M059J (cell line): ENCODE measurements at places on chromosomes 13 and 19. TPM values are rescaled to one million over a fixed set of nuclear protein-coding genes. Genes with fewer than 3 reads are reported as not detected.
A peak's percentile ranks its signal among the peaks of the same experiment; 100 is the strongest.

DNA sequence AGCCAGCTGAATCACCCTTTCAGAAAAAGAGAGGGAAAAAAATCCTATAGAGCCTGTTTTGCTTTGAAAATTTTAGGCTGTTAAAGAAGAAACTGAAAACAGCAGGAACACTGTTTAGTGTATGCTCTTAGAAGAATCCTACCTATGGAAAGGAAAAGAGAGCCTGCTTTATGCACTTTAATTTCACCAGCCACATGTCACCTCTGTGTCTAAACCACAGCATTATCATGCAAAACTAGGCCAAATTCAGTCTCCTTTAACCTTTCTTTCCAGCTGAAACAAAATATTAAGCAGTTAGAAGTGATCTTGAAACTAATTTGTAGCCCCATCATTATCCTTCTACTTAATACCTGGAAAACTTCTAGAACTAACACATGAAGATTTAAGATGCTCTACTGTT, 97.2 kb upstream of the MAB21L1 start:
- no peak for DNase-seq

GRCh38 chr13:28620011-28620830, 38.7 kb upstream of the POMP start:
- DNase-seq = no peak

DNA sequence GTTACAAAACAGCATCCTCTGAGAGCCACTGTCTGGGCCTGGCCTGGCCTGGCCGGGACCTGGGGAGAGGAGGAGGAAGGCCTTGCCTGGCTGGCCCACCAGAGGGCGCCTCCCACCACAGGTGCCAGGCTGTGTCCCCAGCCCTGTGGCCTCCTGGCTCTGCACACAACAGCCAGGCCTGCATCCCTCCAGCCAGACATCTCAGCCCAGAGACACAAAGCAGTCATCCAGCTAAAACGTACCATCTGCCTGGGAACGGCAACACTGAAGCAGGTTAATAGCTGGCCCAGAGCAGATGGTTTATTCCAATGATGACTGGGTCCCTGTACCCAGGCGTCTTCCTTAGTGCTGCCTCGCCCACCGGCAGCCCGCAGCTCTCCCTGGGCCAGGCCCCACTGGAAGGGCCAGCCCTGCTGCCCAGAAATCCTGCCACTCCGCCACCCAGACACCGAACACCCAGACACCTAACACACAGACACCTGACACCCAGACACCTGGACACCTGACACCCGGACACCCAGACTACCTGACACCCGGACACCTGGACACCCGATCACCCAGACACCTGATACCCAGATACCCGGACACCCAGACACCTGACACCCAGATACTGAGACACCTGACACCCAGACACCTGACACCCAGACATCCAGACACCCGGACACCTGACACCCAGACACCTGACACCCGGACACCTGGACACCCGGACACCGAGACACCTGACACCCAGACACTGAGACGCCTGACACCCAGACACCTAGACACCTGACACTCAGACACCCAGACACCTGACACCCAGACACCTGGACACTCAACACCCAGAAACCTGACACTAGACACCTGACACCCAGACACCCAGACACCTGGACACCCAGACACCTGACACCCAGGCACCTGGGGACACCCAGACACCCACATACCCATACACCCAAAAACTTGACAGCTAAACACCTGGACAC, 20.1 kb downstream of the C19orf12 start:
- DNase-seq = peak; percentile 58

- no peak for DNase-seq
Observed at GRCh38 chr13:101433895-101434294, 17.6 kb upstream of the NALCN start.

The RFPL4A gene
- not detected in 2 replicates for total RNA-seq

The PCID2 gene
- total RNA-seq = 50.3 and 73.8 TPM in 2 replicates

The PPP5C gene
- total RNA-seq = 33.6 and 58.5 TPM in 2 replicates

The PLIN5 gene
- not detected in 2 replicates for total RNA-seq

The CEACAM18 gene
- total RNA-seq = not detected in 2 replicates
